ENCODE measurements at places on chromosomes 7 and 10.

GRCh38 chr10:73413108-73413527 is 740 bp downstream of the ANXA7 start:
- no peak for DNase-seq

- no peak for DNase-seq
Observed at GRCh38 chr7:157008206-157009169, 2.0 kb downstream of the MNX1 start.

DNA sequence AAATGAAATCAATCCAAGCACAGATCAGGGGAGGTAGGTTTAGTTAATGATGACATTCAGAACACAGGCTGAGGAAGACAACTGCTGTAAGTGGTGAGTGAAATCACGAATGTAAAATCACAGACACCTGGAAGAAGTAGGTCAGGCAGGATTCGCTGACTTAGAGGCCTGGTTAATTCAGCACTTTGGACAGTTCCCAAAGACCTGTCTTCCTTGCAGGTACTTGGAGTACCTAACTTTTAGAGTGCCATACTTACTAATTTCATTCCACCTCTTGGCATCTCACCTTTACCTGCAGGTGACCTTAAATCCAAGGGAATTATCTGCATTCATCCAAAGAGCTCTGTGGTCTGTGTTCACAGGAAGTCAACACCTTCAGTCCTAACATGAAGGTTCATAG is 822.3 kb downstream of the PHTF2 start:
- no peak for DNase-seq

DNA sequence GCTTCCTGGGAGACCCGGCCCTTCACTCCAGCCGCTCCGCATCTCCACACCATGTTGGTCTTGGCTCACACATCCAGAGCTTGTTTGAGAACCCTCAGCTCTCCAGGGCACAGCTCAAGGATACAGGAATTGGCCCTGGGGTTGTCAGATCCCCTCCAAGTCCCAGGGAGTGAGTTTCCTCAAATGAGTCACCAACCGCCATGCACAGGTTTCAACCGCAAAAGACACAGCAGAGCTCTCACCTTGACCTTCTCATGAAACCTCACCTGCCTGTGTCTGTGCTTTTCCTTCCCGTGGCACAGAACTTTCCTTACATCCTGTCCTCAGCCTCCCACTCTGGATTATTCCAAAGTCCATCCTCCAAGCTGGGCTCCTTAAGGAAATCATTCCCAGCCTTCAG is 20.6 kb downstream of the AZGP1 start:
- DNase-seq = no peak

GRCh38 chr10:133176546-133176945 is 16.5 kb downstream of the KNDC1 start:
- no peak for DNase-seq

DNA sequence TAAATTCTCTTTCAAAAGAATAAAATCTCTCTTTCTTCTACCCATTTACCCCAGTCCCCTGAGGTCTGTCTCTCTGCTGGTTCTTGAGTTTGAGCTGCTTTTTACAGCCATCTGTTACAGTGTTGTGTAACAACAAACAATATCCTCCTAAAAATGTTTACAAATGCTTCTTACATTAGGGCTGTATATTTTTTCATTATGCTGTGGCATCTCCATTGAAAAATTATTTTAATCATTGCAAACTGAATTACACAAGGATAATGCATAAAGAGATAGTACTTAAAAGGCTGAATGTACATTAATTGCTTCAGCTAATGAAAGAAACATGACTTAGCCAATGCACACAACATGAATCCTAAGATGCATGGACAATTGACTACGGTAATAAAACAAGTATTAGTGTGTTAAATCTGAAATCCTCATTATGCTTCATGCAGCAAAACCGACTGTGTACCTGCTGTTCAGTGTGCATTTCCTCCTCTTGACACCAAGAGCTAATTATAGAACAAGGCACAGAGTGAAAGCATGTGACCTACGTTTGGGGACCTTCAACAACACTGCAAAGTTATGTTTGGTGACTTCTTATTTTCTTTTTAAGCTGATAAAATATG is 181.7 kb upstream of the RHOBTB1 start:
- no peak for DNase-seq

- peak; percentile 52 for DNase-seq
Observed at GRCh38 chr10:11164803-11165590, 147.3 kb downstream of the CELF2 start.

DNA sequence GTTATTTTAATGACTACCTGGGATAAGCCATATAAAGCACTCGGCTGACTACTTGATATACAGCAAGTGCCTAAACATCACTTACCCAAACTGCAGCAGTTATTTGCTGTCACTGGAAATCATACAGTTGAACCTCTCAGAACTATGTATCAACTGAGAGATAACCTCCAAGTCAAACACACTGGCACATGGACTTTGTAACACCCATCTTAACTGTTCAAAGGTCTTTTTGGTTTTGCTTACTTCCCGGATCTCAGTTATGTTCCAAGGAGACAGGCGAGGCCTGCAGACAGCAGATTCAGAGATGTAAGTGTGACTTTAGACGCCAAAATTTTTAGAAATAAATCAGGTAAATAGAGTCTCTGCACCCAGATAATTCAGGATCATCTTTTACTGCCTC is 34.6 kb upstream of the DAGLB start:
- no peak for DNase-seq

DNA sequence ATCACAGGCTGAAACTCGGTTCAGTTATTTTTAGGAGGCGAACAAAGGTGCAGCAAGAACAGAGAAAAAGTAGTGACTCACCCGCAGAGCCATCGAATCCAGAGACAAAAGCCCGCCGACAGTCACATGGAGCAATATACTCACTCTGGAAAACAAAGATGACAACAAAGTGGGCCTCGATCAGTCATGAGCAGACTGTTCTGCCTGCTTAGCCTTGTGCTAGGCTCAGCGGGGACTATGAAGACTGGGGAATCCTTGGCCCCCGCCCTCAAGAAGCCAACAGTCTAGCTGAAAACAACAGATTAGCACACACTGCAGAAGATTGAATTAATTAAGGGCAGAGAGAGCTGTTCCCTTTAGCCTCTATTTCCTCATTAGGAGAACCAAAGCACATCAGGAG is 30.4 kb downstream of the XPNPEP1 start:
- no peak for DNase-seq

GRCh38 chr10:71078454-71079145 is 133.8 kb upstream of the UNC5B start:
- DNase-seq = no peak

DNA sequence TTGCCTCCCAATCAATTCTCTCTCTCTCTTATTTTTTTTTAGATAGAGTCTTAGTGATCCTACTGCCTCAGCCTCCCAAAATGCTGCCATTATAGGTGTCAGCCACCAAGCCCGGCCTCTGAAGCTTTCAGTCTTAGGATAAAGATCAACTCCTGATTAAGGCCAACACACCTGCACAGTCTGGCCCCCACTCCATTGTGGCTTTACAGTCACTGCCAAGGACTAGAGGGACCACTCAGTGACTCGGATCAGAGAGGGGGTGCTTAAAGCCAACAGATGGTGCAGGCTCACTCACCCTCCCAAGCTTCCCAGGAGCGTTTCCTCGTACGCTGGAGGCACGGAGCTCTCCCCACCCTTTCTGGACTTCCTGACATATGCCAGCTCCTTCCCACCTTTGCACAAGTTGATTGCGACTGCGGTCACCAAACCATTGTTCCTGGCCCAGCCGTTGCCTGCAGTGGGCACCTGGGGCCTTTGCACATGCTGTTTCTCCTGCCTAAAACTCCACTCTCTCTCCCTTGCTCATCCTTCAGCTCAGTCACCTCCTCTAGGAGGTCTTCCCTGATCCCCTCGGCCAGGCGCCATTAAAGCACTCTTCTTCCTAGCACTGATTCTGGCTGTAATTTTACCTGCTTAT is 1.7 kb upstream of the CDH23 start:
- DNase-seq = no peak

DNA sequence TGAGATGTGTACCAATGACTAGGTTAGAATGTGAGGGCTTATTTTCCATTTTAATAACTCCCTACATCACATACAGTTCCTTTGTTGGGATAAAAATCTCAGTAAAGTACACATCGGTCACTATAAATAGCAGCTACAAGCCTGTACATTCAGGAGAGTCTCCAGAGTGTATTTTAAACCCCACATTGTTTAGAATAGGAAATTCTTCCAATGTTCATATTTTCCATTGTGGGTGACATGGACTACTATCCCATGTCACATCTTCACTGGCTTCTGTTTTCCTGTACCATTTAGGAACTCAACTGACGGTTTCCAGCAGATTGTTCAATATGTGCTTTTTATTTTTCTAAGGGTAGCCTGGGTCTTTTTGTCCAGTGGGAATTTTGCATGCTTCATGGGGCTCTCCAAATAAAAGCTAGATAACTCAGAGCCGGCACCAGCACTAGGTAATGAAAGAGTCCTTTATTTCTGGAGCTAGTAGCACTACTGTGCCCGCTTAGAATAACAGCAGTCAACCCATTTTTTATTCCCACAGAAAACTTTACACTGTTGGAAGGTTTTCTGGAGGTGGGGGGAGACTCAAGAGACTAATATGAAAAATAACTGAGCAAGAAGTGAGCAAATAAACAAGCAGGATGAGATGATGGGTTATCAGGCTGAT is 100.5 kb downstream of the CALD1 start:
- DNase-seq = no peak
